ENCODE measurements at places on chromosomes 11 and 22.

GRCh38 chr11:125772834-125773505, 5.7 kb downstream of the PATE2 start:
- no peak for DNase-seq

GRCh38 chr22:32799496-32799895, 2.0 kb upstream of the TIMP3 start:
- no peak for DNase-seq

- no peak for DNase-seq
Measured at GRCh38 chr11:69818231-69818602, 999 bp downstream of the FGF3 start.

GRCh38 chr11:46330563-46331281, 16.5 kb upstream of the DGKZ start:
- no peak for DNase-seq

GRCh38 chr22:46004105-46004866, 27.3 kb upstream of the WNT7B start:
- DNase-seq, result no peak

GRCh38 chr22:35231585-35232084, 25.7 kb upstream of the HMGXB4 start:
- DNase-seq, result no peak

GRCh38 chr11:44944853-44945235, 5.8 kb downstream of the TP53I11 start:
- DNase-seq, result no peak

DNA sequence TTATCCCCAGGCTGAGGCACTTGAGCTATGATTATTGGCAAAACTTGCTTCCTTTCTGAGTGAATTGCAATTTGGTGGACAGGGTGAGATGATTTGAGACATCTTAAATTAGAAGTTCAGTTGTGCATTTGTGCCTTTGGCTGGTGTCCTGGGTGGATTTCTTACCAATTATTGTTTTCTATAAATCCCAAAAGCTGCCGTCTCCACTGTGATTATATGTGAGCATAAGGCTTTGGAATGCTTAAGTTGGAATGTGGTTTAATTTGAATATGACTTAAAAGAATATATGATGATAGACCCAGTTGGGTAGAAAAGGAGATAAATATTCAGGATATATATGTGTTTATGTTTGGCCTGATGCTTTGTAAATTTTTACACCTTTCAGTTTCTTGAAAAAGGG, 70.0 kb downstream of the EXT2 start:
- no peak for DNase-seq

DNA sequence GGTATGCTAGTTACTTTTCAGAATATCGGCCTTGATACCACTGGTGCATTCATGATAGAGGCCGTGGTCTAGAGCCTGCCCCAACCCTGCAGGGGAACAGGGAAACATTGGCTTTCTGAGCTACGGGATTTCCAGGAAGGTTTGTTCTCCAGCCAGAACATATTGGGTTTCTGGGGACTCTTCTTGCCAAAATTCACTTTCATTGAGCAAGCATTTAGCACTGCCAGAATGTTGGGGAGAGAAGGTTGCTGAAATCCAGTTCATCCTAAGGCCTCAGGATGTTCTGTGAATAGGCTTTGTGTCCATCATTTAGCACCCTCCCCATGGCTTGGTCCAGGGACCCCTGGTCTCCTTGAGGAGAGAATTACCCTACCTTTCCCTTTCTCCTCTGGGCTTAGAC, 36.7 kb downstream of the DRG1 start:
- no peak for DNase-seq

GRCh38 chr22:44759430-44760310, 7.3 kb downstream of the ARHGAP8 start:
- DNase-seq, result no peak

DNA sequence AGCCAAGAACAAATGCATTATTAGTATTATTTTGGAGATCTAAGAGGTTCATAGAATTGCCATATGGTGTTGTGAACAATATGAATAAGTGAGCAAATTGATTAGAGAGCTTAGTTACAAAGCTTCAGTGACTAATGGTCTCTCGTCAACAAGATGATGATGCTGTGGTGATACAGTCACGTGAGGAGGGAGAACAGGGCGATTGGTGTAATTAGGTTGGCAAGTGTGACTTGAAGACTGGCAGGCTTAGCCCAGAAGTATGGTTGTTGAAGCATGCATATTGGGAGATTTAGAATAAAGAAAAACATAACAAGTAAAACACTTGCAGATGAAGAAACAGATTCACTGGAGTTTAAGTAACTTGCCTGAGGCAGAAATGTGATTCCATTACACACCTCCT, 100.6 kb upstream of the SORL1-AS1 start:
- no peak for DNase-seq

GRCh38 chr11:79417069-79417920, 23.5 kb downstream of the TENM4 start:
- no peak for DNase-seq

GRCh38 chr11:111162305-111162704, 83.2 kb upstream of the POU2AF2 start:
- DNase-seq, result no peak
